ENCODE measurements at places on chromosomes 11 and 22.

- DNase-seq = no peak
These were observed 239.0 kb upstream of the PDGFD start for GRCh38 chr11:104402812-104403521.

DNA sequence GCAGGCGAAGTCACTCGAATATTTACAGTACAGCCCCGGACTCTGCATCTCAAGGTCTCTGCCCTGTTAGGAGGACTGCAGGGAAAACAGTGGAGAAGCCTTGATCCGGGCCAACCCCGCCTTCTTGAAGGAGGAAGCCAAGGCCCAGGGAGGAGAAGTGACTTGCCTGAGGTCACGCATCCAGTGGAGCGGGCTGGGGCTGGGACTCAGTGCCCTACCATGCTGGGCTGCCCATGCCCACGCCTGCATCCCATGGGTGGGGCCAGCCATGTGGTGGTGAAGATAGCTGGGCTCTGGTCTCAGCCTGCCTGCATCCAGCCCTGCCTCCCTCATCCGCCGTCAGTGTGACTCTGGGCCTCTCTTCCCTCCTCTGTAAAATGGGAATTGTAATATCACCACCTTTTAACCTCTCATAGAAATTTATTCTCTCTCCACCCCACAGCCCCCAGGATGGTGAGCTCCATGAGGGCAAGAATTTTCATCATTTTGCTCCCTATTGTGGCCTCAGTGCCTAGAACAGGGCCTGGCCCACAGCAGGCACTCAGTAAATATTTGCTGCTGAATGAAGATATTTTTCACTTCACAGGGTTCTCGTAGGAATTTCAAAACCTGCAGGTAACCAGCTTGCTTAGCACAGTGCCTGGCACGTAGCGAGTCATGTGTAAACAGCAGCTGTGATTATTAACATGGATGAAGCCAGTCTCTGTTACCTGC lies 57.3 kb downstream of the OTOG start:
- DNase-seq = no peak

DNA sequence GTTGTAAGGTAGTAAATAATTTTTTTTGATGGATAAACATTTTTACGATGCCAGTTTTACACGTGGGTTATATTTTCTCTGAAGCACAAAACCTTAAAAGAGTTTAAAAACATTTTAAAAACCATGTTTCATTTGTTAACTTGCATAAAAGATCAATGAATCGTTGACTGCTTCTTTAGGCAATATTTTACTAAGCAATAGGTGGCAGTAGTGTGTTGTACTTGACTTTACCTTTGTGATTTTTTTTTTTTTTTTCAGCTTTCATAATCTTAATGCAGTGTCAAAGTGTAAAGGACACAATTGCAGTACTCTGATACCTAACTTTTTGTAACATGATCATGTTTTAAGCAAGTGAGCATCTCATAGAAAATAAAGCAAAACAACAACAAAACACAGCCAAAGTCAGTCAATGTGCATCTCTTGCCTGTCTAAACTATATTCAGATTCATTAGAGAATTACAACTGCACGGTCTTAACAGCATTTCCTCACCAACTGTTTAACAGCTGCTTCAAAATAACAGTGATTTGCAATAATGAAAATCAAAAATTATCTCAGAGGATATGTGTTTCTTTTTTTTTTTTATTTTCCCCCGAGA lies 27.7 kb downstream of the DNAJC24 start:
- peak; percentile 46 for DNase-seq

GRCh38 chr11:103637295-103637694 lies 399.1 kb upstream of the DDI1 start:
- DNase-seq = no peak

- no peak for DNase-seq
These were observed 33.1 kb downstream of the ARAP1 start for GRCh38 chr11:72719144-72719543.

- no peak for DNase-seq
These were observed 67.9 kb downstream of the YAP1 start for GRCh38 chr11:102177974-102178631.

GRCh38 chr22:23140385-23140784 lies 1.4 kb downstream of the RSPH14 start:
- no peak for DNase-seq

DNA sequence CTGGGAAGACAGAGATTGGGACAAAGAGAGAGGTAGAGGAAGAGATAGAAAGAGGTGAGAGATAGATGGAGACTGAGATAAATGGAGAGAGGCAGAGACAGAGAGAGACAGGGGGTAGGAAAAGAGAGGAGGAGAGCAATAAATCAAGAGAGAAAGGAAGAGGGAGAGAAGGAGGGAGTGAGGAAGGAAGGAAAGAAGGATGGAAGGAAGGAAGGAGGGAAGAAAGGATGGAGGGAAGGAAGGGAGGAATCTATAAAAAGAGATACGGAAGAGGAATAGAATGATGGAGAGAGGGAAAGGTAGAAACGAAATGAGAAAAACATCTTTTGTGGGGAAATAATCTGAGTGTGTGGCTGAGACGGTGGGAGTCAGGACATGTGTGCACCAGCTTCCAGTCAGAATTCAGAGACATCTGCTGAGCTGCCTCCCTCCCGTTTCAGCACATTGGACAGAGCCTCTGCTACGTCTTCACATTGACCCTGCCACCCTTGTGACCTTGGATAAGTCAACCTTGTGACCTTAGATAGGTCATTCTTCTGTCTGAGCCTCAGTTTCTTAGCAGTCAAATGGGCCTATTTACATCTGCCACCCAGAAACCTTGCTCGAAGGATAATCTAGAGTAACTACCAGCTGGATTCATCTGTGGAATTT lies 417.8 kb downstream of the MIAT start:
- DNase-seq = no peak

GRCh38 chr11:17561111-17561415 lies 14.0 kb downstream of the OTOG start:
- DNase-seq = no peak

GRCh38 chr11:26418386-26418912 lies 86.5 kb downstream of the ANO3 start:
- no peak for DNase-seq

GRCh38 chr22:29481265-29482000 lies 1.4 kb downstream of the NEFH start:
- DNase-seq = no peak

DNA sequence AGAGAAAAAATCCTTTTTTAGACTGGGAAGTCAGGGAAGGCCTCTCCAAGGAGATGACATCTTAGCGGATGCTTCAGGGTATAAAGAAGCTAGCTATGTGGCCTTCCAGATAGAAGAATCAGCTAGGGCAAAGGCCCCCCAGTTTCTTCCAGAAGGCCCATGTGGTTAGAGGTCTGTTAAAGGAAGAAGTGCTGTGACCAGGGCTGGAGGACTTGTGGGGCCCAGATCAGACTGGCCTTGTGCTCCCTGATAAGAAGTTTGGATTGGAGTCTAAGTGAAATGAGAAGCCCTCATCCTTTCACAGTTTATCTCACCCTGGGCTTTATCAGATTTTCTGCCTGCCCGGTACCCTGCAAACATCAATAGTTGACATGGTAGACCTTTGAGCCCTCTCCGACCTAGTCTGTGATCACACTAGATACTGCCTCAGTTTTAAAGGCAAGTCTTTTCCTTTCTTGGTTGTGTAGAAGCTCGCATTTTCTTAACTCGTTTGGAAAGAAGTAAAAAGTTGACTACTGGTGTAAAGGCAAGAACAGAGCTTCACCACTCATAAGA lies 7.8 kb downstream of the AMPD3 start:
- no peak for DNase-seq

- no peak for DNase-seq
These were observed 191.8 kb upstream of the E2F8 start for GRCh38 chr11:19432370-19433061.

DNA sequence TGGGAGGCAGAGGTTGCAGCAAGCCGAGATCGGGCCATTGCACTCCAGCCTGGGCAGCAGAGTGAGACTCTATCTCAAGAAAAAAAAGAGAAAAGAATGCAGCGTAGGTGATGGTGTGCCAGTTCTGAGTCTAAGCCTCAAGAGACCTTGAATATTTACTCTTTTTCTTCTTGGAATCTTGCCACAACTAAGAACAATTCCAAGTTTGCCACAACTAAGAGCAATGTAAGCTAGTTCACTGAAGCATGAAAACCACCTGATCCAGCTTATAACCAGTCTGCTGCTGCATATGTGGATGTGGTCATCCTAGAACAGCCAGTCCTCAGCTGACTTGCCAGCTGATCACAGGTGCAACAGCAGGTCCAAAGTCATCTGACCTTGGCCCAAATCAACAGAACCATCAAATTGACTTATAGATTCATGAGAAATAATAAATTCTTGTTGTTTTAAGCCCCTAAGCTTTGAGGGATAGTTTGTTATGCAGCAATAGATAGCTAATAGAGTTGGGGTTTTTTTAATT lies 25.4 kb upstream of the SEZ6L start:
- peak; percentile 26 for DNase-seq

GRCh38 chr11:38384568-38384967 lies 1786.5 kb upstream of the RAG2 start:
- no peak for DNase-seq

DNA sequence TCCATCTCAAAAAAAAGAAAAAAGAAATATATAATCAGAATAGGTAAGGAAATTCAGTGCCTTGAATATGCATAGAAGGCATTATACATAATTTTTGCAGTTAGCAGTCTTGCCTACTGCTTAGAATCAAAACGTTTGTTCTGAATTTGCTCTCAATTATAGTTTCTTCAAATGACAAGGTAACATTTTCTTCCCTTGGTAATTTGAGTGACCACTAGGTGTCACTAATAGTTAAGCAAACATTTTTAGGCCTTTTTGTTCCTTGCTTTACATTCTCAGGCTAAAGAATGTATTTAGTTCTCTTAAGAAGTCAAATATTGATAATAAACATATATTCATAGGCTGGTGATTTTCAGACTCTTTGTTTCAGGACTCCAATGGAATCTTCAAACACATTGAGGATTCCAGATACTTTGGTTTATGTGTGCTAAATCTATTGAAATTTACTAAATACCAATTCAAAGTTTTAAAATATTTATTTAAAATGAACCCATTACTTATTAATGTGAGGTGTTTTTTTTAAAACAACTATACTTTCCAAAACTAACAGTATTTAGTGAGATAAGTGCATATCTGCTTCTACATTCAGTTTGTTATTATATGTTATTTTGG lies 55.0 kb upstream of the DEPDC7 start:
- DNase-seq = peak; percentile 19

GRCh38 chr11:2811206-2812091 lies 74.1 kb downstream of the CDKN1C start:
- DNase-seq = no peak

DNA sequence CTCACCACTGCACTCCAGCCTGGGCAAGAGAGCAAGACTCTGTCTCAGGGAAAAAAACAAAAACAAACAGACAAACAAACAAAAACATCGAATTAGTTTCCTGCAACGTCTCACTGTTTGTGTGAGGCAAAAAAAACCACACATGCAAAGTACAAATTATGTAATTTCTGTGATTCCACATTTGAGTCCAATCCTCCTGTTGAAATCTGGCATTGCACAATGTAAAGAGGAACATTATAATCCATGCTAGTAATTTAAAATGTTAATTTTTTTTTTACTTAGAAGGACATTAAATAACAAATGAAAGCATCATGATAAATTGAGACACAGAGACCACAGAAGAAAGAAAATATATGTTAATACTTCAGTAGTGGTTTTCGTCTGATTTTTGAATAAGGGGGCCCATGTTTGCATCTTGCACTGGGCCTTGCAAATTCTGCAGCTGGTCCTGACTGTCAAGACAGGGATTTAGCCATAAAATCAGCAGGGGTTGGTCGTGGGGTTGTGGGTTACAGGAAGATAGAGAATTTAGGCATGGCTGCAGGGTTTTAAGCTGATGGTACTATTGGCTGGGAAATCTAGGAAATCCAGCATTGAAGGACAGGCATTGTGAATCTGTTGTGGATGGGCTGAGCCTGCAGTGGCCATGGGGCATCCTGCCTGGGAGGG lies 102.6 kb upstream of the ALDH3B2 start:
- no peak for DNase-seq

- no peak for DNase-seq
These were observed 63.8 kb downstream of the ARHGAP8 start for GRCh38 chr22:44816141-44816540.

- DNase-seq = no peak
These were observed 10.8 kb upstream of the TPP1 start for GRCh38 chr11:6629892-6630631.

DNA sequence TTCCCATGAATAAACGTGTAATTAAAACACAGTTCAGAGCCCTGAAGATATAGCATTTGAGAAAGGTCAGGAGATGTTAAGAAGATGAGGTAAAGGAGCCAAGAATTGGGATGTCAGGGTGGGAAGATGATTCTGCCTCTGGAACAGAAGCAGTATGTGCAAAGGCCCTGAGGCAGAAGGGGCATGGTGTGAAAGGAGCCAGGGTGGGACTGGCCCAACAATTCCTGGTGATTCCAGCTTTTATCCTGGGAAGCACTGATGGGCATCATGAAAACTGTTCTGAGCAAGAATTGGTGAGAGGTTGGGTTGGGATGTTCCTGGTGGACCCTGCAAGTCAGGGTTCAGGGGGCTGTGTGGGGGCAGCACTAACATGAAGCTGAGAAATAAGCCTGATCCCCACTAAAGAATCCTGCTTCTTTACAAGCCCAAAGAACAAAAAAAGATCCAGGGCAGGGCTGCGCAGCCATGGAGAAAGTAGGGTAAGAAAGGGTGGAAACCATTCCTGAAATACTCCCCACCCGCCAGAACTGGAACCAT lies 2.5 kb upstream of the FXYD6 start:
- no peak for DNase-seq

- no peak for DNase-seq
These were observed 16.6 kb downstream of the YPEL1 start for GRCh38 chr22:21719024-21719423.

DNA sequence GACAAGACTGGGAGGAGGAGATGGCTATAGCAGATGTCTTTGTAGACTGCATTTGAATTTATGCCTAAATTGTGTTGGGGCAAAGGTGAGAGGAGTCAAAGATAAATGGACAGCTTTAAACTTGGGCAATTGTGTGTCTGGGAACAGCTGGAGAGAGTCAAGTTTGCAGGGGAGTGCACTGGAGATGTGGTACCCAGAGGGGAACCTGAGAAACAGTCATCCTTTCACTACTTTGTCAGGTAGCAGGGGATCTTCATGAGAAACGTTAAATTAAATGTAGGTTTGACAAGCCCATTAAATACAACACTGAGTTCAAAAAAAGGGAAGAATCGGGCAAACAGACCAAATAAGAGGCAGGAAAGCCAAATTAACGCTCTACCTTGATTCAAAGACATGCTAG lies 277.7 kb downstream of the OPCML start:
- no peak for DNase-seq
